ENCODE measurements at places on chromosomes 2 and 18. TPM values are rescaled to one million over a fixed set of nuclear protein-coding genes. Genes with fewer than 3 reads are reported as not detected.

TXNDC2 gene
- total RNA-seq: not detected

GALNT13 gene
- total RNA-seq: 1.1 TPM

LNPK gene
- 68.4 TPM for total RNA-seq

IL1B gene
- total RNA-seq: 0.21 TPM

ERCC3 gene
- total RNA-seq: 59.2 TPM

NR4A2 gene
- total RNA-seq: 4.3 TPM

CABYR gene
- 0.41 TPM for total RNA-seq

AGXT gene
- not detected for total RNA-seq

NT5DC4 gene
- 0.21 TPM for total RNA-seq

RAPGEF4 gene
- 11.3 TPM for total RNA-seq

CKAP2L gene
- 35.3 TPM for total RNA-seq

CELF4 gene
- 0.51 TPM for total RNA-seq

SOCS6 gene
- 30.3 TPM for total RNA-seq

RIT2 gene
- total RNA-seq: not detected

ANTXR1 gene
- 104 TPM for total RNA-seq

BCL2L11 gene
- total RNA-seq: 17.8 TPM

SOWAHC gene
- 23.0 TPM for total RNA-seq

TMEM87B gene
- total RNA-seq: 26.4 TPM

DYNAP gene
- not detected for total RNA-seq

VAMP8 gene
- 8.2 TPM for total RNA-seq

KCNIP3 gene
- total RNA-seq: 8.8 TPM

SP5 gene
- 4.5 TPM for total RNA-seq

ANO7 gene
- total RNA-seq: 0.10 TPM

POTEJ gene
- not detected for total RNA-seq

ATIC gene
- 20.8 TPM for total RNA-seq

SCYGR4 gene
- total RNA-seq: not detected

L3MBTL4 gene
- 6.5 TPM for total RNA-seq

LIPG gene
- 2.9 TPM for total RNA-seq

NLRC4 gene
- 1.7 TPM for total RNA-seq

MOCOS gene
- 0.31 TPM for total RNA-seq

NTSR2 gene
- total RNA-seq: not detected

C2orf78 gene
- not detected for total RNA-seq

AQP12A gene
- total RNA-seq: not detected

GPR45 gene
- total RNA-seq: not detected

DNAH7 gene
- 0.31 TPM for total RNA-seq

IMMT gene
- 93.1 TPM for total RNA-seq

MTERF4 gene
- total RNA-seq: 70.9 TPM

ZC3H6 gene
- 10.8 TPM for total RNA-seq

DSG4 gene
- not detected for total RNA-seq

ALPG gene
- not detected for total RNA-seq

SPP2 gene
- total RNA-seq: not detected

REG3G gene
- total RNA-seq: not detected

CHRNG gene
- 19.5 TPM for total RNA-seq

ANKRD30B gene
- total RNA-seq: not detected

CD8B2 gene
- not detected for total RNA-seq

CEP192 gene
- 45.2 TPM for total RNA-seq

VWA3B gene
- 0.10 TPM for total RNA-seq

CD207 gene
- not detected for total RNA-seq

GRHL1 gene
- 50.3 TPM for total RNA-seq

CDCA7 gene
- total RNA-seq: 14.4 TPM

GCG gene
- not detected for total RNA-seq

TUBA3D gene
- total RNA-seq: not detected

ERBB4 gene
- total RNA-seq: 17.8 TPM

TNFAIP6 gene
- 10.8 TPM for total RNA-seq

RAB11FIP5 gene
- total RNA-seq: 24.3 TPM

GGCX gene
- 32.3 TPM for total RNA-seq

MPHOSPH10 gene
- total RNA-seq: 26.9 TPM

CNRIP1 gene
- 19.6 TPM for total RNA-seq

AFTPH gene
- 38.9 TPM for total RNA-seq
